ENCODE measurements at places on chromosomes 16 and 17.

- DNase-seq: no peak
Measured at GRCh38 chr17:14797801-14798200, 467.3 kb downstream of the PMP22 start.

- DNase-seq: no peak
Measured at GRCh38 chr17:31134576-31134975, 39.8 kb downstream of the NF1 start.

DNA sequence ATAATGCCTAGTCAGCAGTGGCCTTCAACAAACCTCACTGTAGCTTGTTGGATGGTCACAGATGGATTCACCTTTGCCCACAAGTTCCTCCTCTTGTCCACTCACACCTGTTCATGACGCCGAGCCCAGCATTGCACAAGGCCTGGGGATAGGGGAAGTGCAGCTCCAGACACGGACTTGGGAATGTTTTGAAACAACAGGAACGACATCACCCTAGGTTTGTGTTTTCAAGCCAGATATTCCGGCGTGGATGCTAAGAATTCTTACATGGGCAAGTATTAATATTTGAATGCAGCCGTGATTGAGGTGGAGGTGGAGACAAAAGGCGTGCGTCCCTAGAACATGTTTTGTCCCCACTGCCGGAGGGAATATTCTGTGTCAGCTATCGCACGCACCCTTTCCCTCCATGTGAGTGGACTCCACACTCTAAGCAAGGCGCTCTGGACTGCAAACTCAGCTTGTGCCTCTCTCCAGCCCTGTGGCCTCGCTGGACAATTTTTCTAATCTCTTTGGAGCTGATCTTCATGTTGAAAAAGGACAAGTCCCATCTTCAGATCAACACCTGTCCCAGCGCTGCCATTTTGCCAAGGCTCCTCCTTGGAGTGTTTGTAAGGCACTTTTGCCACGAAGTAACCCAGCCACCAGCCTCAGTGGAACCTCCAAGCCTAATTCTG lies 2.0 kb upstream of the BANP start:
- DNase-seq: peak; percentile 17

GRCh38 chr17:40451420-40451819 lies 8.2 kb downstream of the IGFBP4 start:
- no peak for DNase-seq

- DNase-seq: no peak
Measured at GRCh38 chr16:668519-669171, 713 bp downstream of the RHOT2 start.

- no peak for DNase-seq
Measured at GRCh38 chr16:78428193-78428592, 328.7 kb downstream of the WWOX start.

DNA sequence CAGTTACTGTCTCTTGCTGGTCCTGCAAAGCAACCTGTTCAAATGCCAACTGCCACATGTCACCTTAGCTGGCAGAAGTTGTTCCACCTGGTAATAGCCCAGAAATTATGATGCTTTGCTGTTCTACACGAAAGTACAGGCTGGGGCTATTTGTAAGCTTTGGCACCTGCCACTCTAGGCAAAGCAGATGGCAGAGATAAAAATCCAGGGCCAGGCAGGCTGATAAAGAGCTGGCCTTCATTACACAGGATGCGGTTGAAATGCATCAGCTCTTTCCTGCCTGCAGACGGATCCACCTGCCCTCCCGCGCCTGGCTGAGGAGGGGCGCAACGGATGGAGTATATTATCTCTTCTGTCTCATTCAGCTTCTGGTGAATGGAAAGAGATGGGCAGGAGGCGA lies 29.3 kb upstream of the KDM8 start:
- peak; percentile 75 for DNase-seq

GRCh38 chr17:49508061-49508865 lies 13.2 kb downstream of the NGFR start:
- DNase-seq: no peak

DNA sequence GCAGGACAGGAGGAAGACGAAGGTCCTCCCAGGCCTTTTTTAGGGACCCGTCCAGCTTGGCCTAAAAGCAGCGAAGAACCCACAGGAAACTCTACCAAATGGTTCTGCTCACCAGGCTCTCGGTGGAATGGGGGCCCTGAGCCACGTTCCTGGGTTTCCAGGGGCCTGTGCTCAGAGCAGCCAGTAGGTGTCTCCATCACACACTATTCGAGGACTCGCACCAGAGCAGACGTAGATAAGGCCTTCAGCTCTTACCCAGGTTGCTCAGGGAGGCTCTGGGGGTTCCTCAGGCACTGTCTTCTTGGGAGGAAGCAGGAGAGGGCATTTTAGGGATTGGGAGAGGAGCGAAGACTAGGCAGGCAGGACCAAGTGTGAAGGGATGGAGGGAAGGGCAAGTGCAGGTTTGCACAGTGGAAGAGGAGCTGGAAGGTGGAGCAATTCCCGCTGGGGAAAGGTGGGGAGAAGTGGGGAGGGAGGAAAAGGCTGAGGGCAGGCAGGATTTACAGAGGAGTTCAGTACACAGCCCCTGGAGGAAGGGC lies 157.1 kb downstream of the RGS9 start:
- peak; percentile 49 for DNase-seq

DNA sequence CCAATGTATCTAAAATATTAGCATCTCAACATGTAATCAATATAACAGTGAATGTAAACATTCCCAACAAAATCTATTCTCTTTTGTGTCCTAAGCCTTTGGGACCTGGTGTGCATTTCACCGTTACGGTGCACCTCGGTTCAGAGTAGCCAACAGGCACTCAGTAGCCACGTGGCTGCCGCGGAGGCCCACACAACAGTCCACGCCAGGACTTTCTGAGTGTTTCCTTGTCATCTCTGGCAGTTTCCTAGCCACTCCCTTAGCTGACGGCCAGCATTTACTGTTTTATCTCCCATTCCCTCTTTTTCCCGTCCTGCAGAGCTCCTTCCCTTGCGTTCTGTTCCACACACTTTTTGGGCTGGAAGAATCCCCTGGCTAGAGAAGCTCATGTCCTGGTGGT lies 36.3 kb downstream of the VAC14 start:
- DNase-seq: no peak

DNA sequence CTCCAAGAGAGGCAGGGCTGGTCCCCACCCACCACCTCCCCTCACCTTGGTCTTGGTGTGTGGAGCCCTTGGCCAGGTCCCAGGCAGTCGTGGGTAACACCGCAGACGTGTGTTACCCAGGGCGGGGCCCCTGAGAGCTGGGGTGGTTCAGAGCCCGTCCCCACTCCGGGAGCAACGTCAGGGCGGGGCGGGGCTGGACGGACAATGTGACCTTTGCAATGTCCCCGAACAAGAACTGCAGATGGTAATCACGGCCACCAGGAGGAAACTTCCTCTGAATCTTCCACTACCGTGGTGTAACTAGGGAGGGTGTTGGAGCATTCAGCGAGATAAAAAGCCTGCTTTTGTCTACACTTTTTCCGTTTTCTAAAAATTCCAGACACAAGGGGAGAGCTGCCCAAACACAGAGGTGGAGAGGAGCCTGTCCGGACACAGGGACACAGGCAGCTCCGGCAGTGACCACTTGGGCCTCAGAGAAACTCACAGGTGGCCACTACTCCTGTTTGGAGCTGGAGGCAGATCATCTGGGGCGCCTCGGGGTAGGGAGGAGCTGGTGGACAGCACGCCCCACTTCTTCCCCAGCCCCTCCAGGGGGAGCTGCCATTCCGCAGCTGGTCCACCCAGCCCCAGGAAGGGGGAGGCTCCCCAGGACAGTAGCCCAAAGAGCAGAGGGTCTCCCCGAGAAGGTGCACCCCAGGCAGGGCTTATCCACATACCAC lies 14.2 kb upstream of the SLC38A10 start:
- DNase-seq: peak; percentile 48

DNA sequence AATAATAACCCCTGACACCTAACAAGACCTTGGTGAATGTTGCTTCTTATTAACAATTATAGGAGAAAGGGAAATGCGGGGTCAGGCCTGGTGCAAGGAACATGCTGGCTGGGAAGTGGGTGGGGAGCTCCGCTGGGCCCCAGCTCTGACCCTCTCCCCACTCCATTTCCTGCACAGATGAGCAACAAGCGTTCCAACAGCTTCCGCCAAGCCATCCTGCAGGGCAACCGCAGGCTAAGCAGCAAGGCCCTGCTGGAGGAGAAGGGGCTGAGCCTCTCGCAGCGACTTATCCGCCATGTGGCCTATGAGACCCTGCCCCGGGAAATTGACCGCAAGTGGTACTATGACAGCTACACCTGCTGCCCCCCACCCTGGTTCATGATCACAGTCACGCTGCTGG lies 23.0 kb downstream of the RHBDL3 start:
- no peak for DNase-seq

Measured in NCI-H510A treated with DMSO at 0.1 percent for 48 hours (cell line).